ENCODE measurements at places on chromosomes 12 and 14. TPM values are rescaled to one million over a fixed set of nuclear protein-coding genes. Genes with fewer than 3 reads are reported as not detected.

DNA sequence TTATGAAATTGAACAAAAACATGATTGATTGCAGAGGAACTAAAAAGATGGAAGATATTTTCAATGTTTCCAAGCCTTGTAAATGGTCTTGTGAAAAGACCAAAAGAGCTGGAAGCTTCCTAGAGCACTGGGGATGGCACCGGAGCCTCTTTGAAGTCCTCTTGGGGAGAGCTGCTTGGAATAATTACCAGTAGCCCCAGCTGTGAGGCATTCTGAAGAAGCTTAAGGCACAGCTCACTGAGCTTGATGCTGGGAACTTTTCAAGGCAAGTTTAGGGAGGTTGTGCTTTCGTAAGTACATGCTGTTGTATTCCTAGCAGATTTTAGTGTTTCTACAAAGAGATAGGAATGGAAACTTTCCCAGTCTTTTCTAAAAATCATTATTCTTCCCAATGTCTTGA, 13.9 kb downstream of the PDZRN4 start:
- no peak for DNase-seq

Gene MYF6
- not detected for total RNA-seq

Gene SLC2A14
- total RNA-seq = 0.12 TPM

- DNase-seq = peak; percentile 21
Measured at GRCh38 chr14:56810147-56810719, at the start of gene OTX2. TSS of gene OTX2 (minus strand) at chr14:56810479. CDS start at chr14:56805456, 5,023 bp downstream.

DNA sequence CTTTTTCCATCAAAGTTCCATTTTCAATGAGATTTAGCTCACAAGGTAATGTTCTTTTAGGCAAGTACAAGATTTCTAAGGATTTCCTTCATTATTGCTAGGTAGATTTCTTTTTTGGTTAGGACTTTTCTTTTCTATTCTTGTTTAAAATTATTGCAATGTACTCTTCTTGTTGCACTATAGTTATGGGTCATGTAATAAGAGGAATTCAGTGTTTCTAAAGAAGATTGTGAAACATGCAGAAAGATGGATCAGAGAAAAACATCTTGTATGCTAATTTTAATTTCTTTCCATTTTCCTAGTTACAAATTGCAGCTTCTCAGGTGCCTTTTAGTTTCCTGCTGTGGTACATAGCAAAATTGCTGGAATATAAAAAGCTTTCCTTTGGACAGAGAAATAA, 56.1 kb downstream of the BTG1 start:
- DNase-seq = no peak

Gene VRTN
- total RNA-seq = not detected

Gene SYNDIG1L
- 1.1 TPM for total RNA-seq

DNA sequence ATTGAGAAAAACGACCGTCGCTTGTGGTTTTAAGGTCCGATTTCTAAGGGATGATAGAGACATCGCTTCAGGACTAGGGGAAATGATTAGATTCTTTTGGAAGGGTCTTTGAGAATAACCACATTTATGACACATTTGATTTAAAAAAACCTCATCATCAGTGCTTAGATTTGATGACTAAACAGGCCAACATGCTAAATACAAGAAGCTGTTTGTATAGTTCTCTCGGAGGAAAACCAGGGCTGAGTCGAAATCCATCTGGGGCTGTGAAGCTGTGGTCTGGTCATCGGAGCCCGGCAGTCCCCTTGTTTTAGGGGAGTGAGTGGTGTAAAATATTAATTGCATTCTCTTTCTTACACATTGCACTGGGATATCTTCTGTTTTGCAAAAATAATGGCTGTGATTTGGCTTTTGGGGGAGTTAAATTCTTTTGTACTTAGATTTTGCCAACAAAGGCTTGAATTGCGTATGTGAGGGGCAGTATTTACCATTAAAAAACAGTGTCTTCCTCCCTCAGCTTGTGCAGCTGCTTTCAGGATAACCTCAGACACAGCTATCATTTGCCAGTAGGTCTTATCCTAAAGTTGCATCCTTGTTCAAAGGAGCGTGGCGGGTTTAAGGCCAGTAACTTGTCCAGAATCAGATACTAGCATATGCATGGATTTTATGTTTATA, 550 bp downstream of the GNG2 start:
- peak; percentile 74 for DNase-seq

GRCh38 chr12:57902478-57902969, 38.8 kb upstream of the ATP23 start:
- DNase-seq = peak; percentile 54

DNA sequence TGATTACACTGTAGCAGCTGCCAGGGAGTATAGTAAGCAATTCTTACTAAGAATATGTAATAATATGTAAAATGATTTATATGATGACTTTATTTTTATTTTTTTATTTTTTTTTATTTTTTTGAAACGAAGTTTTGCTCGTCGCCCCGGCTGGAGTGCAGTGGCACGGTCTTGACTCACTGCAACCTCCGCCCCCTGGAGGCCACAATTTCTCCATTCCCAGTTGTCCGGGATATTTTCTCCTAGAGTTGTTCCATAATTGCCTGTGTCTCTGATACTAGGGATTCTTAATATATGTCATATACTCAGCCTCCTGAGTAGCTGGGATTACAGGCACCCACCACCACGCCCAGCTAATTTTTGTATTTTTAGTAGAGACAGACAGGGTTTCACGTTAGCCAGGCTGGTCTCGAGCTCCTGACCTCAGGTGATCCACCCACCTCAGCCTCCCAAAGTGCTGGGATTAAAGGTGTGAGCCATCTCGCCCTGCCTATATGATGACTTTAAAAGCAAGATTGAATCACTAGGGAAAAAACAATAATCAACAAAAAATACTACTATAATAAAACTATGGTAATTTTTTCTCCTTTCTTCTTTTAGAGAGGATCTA, 12.2 kb upstream of the ITPR2 start:
- DNase-seq = peak; percentile 58

DNA sequence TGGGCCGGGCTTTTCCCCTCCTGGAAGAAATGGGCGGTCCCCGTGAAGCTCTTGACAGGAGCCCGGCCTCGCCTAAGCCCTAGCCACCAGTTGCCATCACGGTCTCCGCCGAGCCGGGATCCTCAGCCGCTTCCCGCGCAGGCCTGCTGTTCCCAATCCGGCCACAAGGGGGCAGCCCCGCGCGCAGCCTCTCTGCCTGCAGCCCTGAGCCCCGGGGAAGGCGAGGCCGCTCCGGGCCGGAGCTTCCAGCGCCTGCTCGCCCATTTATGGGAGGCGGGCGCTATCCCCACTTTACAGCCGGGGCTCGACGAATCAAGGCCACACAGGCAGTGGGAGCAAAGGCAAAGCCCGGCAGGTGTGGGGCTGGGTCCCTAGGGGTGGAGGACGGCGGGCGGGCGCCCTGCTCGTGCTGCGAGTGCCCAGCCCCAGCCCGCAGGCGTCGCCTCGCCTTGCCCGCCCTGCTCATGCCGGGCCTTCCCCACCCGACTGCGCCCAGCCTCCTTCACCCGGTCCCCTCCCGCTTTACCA, 61.5 kb downstream of the LGMN start:
- DNase-seq = peak; percentile 82

DNA sequence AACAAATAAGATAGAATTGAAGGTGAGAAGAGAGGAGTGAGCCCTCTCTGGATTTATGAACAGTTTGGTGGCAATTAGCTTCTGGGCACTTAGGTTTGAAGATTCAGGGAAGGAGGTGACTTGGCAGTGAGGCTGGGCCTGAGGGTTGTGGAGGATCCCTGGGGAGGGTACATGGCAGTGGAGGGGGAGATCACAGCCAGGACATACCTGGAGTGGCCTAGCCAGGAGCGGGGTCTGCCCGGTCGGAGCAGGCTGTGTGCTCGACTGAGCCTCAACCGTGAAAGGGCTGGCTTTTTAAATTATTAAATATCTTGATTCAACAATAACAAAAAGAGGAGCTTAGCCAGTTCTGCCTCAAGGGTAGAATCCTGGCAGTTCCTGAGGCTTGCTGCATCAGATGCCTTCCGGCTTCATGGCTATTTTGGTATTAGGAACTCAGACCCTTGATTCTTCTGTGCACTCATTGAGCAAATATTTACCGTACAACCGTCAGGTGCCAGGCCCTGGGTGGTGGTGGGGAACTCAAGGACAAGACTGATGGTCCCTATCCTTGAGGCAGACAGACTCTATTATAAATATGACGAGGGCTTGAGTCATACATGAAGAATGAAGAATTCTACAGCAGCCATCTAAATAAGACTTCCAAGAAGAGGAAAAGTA, 73.4 kb downstream of the SPTB start:
- no peak for DNase-seq

Gene PKP2
- total RNA-seq = 10.4 TPM

Gene TFCP2
- total RNA-seq = 23.2 TPM

GRCh38 chr14:79661752-79662151, 549.6 kb downstream of the DIO2 start:
- no peak for DNase-seq

DNA sequence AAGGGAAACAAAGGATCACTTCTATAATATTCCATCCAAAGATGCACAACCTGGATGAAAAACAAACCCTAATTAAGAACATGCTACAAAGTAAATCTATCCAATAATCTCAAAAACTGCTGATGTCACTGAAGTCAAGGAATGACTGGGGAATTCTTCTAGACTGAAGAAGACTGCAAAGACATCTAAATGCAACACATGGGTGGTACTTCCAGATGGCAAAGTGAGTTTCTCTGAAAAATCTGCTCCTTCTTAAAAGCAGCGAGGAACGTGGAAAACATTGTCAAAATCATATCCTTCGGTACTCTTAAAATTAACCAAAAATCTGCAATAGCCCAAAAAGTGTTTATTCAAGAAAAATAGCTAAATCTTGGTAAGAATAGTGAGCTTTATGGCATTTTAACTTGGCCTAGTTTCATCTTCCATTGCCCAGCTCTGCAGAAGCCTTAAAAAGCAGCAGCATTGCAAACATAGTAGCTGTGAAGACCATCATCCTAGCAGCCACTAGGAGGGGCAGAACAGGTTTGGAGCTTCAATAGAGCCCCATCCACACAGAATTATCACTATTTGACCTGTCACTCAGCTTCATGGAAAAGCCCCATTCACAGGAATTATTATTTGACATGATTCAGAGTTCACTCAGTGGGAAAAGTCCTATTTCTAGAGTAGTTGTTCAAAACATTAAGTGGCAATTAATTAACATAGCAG, 7.4 kb downstream of the CLEC14A start:
- peak; percentile 3 for DNase-seq

GRCh38 chr12:106369624-106370346, 12.2 kb downstream of the POLR3B start:
- no peak for DNase-seq

Gene NOVA1
- total RNA-seq = 10.0 TPM

DNA sequence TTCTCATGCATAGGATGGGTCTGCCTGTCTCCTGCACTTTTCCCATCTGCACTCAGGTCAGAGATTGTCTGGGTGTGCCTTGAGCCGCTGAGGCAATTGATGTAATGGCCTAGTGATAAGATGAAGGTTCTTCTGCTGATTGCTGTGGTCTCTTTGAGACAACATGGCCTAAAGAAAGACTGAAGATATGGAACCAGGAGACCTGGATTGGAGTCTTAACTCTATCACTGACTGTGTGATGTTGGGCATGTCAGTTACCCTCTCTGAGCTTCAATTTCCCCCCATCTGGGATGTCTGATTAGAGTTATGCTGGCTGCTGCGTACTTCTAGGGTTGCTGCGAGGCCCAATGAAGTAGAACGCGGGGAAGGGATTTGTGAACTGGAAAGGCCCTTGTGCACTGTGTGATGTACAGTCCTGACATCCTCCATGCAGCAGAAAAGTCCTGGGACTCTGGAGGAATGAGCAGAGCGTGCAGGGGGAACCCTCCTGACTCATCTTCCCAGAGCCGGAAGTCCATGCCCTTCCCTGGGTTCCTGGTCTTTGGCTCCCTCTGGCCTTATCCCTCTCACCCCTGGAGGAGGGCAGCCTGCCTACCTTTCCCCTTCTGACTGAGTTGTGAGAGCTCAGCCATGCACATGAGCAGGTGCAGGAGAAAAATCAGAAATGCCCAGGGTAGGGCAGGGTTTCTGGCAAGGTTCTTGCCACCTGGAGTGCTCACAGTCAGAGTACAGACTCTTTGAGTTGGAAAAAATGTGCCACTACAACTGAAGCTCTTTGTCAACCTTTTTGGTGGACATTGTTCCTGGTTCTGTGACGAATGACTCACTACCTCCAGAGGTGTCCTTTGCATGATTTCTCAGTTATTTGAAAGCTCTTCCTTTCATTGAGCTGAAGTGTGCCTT, 21.1 kb downstream of the PLEKHD1 start:
- no peak for DNase-seq

Gene TMTC2
- total RNA-seq = 77.1 TPM

Gene TWF1
- total RNA-seq = 52.9 TPM

- DNase-seq = no peak
Measured at GRCh38 chr14:90785471-90785870, 30.8 kb downstream of the TTC7B start.

DNA sequence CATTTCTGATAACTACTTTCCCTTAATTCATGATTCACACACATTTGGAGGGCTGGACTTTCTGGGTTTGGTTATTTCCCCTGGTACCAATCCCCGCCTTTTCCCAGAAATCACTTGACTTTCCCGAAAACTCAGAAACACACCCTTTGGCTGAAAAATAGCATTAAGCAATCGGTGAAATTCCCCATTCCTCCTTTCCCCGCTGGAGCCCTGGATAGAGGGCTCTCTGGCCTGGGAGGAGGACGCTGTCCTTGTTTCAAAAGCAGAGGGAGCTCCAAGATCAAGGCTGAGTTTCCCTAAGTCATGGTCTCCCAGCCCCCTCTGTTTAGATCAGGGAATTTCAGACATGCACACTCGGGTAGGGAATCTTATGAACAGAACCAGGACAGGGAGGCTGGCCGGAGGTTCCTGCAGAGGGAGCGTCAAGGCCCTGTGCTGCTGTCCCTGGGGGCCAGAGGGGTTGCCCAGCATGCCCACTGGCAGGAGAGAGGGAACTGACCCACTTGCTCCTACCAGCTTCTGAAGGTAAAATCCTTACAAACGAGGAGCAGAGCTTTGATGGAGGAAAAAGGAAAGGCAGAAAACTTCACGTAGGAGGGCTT, at the start of gene C1S:
C1S (plus strand) TSS at position 366 of the 602 bp plus-strand sequence. CDS start 1,195 bp downstream, outside the sequence.
- DNase-seq = peak; percentile 90

Gene CLEC2A
- total RNA-seq = not detected

- DNase-seq = no peak
Measured at GRCh38 chr12:131693149-131693548, 17.7 kb upstream of the SFSWAP start.

GRCh38 chr14:24959791-24960331, 90.1 kb downstream of the STXBP6 start:
- no peak for DNase-seq
